Midbrain (tissue), 1 donor: ENCODE measurements at places on chromosomes 2 and 18.

DNA sequence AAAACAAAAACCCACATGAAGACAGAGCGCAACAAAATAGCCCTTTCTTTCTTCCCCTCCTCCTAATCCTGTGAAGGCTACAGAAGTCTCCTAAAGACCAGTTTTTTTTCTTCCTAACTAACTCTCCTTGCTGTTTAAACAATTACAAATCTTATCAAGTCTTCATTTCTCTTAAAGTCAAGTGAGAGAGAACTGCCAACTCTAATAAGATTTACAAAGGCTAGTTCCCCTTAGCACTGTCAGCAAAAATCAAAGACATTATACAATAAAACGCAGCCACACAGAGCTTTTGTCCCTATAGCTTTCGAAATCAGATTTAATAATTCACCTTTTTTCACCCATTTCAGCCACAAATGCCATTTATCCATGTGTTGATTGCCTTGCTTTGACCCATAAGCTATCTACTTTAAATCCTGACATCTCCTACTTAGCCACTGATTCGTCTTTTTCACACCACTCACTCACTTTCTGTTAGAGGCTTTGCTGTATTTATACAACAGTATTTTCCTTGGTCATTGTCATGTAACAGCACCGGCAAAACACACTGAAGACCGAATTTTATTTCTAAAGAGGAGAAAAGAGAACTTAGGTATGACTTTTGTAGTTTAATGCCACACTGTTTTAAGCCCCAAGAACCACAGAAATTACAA is 5.9 kb downstream of the NRXN1 start:
- DNase-seq: no peak

DNA sequence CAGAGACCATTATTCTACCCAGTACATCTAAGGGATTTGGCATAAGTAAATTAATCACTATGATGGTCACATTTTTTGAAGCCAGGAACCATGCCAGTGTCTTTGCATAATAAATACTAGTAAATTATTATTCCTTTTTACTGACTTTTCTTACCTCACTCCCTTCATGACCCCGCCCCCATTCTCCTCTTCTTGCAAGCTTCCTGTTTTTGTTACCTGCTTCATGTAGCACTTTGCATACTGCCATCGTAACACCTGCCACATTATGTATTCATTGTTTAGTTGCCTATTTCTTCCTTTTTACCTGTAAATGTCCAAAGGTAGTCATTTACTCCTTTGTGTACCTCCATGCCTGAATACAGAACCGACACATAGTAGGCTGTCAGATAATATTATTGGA is 309.5 kb downstream of the KIAA1328 start:
- DNase-seq: no peak

DNA sequence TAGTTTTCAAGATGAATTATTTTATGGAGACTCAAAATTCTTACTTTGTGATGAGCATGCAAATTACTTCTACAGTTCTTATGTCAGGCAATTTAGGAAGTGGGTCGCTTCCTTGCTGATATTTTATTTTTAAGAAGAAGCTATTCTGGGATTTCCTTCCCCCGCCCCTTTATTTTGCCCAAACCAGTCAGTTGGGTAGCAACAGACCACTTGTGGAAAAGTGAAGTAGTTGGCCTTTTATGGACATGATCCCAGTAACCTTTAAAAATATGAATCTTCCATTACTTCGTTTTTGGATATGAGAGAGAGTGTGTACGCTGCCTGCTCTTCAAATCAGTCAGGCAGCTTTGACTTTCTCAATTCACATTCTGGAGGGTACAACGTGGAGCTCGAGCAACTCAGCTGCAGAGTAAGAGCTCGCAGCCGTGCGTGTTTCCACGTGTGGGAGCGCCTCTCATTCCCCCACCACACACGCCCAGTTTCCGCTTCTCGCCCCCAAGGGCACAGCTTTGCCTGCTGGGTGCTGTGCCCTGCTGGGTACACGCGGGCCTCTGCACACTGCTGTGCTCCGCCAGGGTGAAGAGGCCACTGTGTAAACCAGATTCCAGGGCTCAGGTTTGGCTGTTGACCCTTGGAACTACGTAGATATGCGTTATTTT is 92.6 kb downstream of the ITGB1BP1 start:
- no peak for DNase-seq

- DNase-seq: no peak
Observed at GRCh38 chr2:67213677-67214402, 183.3 kb upstream of the ETAA1 start.

GRCh38 chr2:191202881-191203397 is 42.3 kb upstream of the MYO1B start:
- no peak for DNase-seq

GRCh38 chr2:217790681-217791392 is 212.0 kb downstream of the TNS1 start:
- DNase-seq: no peak

DNA sequence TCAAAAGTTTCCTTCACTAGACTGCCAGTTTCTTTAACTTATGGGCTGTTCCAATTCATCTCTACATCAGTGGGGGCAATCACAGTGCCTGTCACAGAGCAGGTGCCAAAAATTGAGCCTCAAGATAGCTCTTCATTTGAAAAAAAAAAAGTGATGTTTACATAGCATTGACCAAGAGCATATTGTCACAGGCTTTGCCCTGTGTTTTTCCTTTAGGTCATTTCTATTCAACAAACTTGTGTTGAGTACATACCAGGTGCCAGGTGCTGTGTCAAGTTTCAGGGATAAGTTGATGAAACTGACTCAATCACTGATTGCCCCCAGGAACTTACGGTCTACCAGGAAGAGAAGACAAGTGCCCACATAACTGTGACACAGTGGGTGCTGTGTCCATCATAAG is 22.2 kb upstream of the NT5C1B start:
- no peak for DNase-seq

- no peak for DNase-seq
Observed at GRCh38 chr18:63892566-63892965, 5.1 kb downstream of the SERPINB2 start.

GRCh38 chr2:230162981-230163380 is 56.8 kb downstream of the SP110 start:
- no peak for DNase-seq

DNA sequence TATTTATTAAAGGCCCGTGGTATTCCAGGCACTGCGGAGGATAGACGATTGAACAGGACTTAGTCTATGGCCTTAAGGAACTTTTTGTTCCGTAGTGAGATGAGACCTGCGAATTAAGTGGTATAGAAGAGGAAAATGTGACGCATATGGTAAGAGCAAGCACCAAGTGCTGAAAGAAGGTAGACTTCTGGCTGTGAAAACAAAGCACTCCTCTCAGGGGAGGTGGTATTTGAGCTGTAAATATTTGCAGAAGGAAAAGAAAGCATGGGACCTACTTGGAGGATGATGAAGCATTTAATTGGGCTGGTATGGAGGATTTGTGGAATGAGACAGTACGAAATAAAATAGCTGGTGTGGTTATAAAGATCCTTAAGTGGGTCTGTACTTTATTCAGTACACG is 62.5 kb downstream of the GPR39 start:
- DNase-seq: no peak

GRCh38 chr18:57869221-57869620 is 66.1 kb upstream of the ATP8B1 start:
- no peak for DNase-seq

DNA sequence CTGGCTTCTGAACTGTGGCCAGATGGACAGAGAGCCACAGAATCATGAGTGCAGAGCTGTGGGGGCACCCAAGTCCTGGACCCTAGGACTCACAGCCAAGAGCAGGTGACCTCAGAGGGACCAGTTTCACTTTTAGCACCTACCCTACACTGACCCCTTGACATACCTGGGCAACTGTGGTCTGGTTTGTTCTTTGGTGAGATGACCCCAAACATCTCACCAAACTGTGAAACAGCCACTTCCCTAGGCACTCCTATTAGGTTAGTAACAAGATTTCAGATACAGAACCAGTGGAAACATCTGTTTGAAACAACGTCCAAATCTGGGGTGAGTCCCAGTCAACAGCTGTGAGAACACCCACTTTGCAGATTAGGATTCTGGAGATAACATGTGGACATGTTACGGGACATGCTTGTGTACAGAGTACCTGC is 1.9 kb upstream of the ZFP36L2 start:
- no peak for DNase-seq

- DNase-seq: no peak
Observed at GRCh38 chr2:10924859-10925258, 13.1 kb downstream of the KCNF1 start.
